NCI-H446 treated with DMSO at 0.1 percent for 48 hours (cell line): ENCODE measurements at places on chromosomes 1 and 21.
A peak's percentile ranks its signal among the peaks of the same experiment; 100 is the strongest.

DNA sequence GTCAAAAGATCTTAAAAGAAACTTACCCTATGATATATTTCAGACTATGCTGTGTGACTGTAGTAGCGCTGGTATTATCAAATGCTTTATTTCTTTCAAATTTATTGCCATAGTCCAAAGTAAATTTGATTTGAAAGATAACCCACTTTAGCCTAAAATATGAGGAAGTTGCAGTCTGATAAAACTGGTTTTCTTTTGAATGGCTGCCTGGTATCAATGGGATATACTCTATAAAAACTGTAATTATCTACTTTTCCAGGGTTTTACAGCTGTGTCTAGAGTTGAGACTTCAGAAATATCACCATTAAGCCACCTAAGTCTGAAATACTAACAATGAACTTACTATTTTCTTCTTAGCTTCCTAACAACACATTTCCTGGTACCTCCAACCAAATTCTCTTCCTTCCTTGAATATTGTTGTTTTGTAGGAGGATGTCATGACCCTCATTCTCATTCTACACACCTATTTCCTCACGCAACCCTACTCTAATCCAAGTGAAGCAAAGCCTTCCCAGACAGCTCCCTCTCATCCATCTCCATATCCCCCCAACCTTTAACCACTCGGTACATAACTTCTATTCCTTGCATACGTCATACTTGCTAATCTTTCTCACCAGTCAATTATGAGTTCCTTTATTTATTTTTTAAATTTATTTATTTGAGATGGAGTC lies 17.0 kb downstream of the KDM5B start:
- DNase-seq: no peak

DNA sequence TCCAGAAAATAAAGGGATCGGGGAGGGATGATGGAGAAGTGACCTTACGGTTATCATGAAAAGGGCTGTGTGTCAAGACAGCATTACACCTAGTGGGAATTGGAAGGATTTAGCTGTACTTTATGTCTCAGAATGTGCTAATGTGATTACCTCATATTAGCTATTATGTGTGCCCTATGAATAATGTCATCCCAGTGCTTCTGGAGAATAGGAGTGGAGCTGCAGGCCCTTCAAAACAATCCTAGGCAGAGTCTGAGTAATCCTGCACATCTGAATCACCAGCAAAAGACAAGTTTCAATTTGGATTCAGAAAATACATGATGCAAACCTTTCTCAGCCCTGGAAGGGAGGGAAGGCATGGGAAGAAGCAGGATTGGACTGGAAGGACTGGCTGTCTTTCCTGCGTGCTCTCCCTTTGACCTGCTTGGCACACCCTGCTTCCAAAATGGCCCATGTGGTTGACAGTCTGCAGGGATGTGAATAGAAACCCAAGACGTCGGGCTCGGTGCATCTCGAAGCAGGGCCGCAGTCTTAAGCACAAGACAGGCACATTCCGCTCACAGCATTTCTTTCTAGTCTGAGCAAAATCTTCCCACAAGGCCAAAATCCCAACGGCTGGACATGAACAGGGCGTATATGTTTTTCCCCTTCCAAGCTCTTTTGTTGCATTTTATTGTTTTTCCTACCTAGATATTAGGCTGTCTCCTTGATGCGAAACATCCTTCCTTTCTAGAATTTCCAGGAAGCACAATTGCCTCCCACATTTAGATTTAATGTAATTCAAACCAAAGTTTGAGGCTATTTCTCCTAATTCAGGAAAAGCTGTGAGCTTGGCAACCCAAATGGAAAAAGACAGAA lies 54.3 kb upstream of the TARBP1 start:
- DNase-seq: peak; percentile 17

DNA sequence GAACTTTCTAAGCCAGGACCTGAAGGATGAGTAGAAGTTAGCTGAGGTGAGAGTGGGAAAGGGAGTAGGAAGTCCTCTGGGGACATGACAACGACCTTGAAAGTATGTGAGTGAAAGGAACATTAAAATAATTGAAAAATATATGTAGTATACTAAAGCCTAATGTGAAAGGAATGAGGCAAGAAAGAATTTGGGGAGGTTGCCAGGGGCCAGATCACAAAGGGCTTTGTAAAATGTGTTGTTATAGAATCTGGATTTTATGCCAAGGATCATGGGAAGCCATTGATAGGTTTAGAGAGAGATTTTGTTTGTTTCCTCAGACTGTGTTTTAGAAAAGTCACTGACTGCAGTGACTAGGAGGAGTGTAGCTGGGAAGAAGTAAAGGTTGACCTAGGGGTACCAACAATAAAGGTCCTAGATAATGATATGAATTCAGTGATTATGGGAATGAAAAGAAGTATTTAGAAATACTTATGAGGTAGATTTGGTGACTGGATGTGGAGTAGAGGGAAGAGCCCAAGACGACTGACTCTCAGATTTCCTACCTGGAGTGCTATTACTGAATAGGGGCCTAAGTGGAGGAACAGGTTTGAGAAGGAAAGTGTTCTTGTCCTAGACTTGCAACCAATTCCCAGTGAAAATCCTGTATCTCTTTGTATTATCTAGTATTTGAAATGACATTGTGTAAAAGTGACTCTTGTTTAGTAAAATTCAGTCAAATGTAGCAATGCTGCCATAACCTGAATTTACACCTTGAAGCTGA lies 179.8 kb downstream of the PHTF1 start:
- DNase-seq: no peak

GRCh38 chr1:48061162-48062136 lies 64.3 kb upstream of the TRABD2B start:
- DNase-seq: no peak

GRCh38 chr1:205369701-205370123 lies 13.0 kb upstream of the KLHDC8A start:
- DNase-seq: no peak

GRCh38 chr1:162687870-162688269 lies 55.6 kb downstream of the DDR2 start:
- DNase-seq: no peak

- no peak for DNase-seq
These were observed 6.5 kb downstream of the NR0B2 start for GRCh38 chr1:26907071-26907917.

GRCh38 chr1:198529414-198529813 lies 11.1 kb downstream of the ATP6V1G3 start:
- peak; percentile 95 for DNase-seq

DNA sequence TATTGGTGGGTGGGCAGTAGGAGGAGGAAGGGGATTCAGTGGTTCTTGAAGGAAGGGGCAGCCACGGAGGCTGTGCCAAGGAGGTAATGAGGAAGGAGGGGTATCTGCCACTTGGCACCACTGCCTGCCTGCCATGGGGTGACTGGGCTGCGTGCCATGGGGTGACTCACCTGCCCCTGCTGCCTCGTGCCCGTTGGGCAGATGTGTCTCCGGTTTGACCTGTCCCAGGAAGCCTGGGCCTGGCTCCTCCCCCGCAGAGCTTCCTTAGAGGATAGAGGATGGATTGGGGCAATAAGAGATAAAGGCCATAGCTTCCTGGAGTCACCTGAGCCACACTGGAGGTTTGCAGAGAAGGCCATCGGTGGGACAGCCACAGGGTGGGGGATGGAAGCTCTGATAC lies 1.7 kb downstream of the PADI3 start:
- peak; percentile 6 for DNase-seq

DNA sequence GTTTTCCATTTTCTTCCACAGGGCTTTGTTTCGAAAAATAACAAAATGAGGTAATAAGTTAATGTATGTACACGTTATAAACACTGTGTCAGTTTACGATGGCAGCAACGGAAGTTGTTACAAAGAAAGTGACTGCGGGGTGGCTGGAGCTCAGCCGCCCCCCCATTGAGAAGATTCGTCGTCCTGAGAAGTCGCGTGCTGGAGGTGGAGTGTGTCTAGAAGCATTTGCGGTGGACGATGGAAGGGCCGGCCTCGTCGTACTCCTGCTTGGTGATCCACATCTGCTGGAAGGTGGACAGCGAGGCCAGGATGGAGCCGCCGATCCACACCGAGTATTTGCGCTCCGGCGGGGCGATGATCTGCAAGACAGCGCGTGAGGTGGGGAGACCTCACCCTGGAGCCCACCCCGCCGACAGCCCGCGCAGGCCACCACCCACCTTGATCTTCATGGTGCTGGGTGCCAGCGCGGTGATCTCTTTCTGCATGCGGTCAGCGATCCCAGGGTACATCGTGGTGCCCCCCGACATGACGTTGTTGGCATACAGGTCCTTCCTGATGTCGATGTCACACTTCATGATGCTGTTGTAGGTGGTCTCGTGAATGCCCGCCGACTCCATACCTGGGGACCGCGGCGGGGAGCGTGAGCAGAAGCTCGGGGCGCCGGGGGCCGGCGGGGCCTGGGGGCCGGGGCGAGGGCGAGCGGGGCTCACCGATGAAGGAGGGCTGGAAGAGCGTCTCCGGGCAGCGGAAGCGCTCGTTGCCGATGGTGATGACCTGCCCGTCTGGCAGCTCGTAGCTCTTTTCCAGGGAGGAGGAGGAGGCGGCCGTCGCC lies 2.4 kb downstream of the ACTA1 start:
- no peak for DNase-seq
